Stimulated activated CD4-positive, alpha-beta T cell treated with anti-CD3 and anti-CD28 coated beads, Interleukin-2, amount 100 ng/mL, for 24 hours (primary cell): ENCODE measurements at places on chromosomes 1 and 21.

DNA sequence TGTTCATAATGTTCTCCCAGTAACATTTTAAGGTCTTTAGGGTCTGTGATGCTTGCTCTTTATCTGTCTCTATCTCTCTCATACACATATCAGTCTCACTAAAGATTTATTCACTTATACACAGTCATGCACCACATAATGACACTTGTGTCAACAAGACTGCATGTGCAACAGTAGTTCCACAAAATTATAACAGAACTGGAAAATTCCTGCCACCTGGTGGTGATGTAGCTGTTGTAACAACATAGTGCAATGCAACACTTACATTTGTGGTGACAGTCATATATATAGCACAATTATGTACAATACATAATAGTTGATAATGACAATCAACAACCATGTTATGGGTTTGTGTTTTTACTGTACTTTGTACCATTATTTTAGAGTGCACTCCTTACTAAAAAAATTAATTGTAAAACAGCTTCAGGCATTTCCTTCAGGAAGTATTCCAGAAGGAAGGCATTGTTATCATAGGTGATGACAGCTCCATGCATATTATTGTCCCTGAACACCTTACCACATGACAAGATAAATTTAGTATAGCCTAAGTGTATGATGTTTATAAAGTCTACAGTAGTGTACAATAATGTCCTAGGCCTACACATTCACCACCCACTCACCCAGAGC lies 8.1 kb downstream of the TDRD5 start:
- DNase-seq = no peak

- DNase-seq = peak; percentile 43
Observed at GRCh38 chr1:42334240-42335049, 590 bp downstream of the FOXJ3 start.

GRCh38 chr1:919271-919872 lies 4.4 kb upstream of the SAMD11 start:
- no peak for DNase-seq

DNA sequence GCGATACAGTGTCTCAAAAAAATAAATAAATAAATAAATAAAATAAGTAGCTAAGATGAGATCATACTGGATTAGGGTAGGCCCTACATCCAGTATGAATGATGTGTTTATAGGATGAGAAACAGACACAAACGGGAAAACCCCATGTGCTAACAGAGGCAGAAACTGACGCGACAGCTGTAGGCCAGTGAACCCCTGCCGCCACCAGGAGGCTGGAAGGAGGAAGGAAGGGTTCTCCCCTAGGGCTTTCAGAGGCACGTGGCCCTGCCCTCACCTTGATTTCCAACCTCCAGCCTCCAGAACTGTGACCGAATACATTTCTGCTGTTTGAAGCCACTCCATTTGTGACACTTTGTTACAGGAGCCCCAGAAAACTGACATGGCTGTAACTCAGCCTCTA lies 38.5 kb downstream of the CHD5 start:
- peak; percentile 42 for DNase-seq

- no peak for DNase-seq
Observed at GRCh38 chr1:202197653-202198365, 4.2 kb downstream of the LGR6 start.

DNA sequence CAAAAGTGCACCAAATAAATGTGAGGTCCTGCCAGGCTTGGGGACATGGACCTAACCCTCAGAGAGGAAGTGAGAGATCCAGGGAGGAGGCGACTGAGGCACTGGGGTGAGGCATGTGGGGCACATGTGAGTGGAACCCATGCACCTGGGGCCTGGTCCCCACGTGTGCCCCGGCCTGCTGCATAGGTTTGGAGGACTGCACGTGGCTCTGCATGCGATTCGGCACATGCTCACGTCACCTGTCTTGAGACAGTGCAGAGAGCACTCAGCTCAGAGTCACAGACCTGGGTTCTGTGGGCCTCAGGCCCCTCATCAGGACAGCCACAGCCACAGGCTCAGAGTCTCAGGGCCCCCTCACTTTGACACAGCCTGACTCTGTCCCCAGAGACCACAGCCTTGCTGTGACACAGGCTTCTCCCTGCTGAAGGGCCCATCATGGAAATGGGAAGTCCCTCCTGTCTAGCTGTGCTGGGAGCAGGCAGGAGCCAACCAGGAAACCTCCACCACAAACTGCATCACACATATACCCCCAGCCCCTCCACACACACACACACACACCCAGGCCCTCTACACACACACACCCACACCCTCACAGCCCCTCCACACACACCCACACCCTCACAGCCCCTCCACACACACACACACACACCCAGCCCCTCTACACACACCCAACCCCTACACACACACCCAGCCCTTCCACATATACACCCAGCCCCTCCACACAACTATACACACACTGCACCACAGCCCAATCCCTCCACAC lies 48.2 kb downstream of the SLC9A1 start:
- no peak for DNase-seq

DNA sequence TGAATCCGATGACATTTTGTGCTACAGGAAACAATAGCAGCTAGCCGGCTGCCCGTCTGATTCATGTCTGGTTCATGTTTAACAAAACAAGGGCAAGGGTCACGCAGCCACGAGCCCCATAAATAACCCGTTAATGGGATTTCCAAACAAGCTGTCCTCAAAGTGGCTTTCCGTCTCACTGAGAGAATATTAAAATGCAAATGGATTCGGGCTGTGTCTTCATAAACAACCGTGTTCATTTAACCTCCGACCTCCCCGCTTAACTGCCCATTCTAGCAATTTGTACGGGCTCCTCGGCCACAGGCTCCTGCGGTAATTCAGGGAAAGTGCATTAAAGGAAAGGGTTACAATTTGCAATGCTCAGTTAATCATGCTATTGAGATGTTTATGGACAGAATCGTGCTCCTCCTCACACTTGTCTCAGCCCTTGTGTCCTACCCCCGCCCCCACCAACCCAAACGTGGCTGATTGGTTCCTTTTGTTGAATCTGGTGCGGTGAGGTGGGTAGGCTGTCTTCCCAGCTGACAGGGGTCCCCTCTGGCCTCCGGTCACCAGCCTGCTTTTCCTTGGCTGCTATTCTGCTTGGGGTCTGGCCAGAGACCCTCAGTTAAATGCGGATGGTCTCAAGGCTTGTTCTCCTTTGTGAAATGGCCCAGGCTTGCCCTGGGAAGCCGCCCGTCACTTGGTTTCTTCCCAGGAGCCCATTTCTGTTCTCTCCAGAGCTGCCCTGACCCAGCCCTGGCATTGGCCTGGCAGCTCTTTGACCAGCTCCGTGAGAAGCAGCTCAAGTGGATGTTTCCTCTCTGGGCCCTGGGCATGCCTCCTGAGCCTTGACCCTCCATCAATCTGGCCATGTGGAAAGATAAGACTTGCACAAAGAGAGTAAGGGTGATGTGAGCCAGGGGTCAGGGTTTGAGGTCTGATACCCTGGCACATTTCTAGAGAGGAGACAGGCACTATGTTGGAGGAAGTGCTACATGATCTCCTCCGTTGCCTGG lies 200.7 kb upstream of the POU3F1 start:
- DNase-seq = no peak

DNA sequence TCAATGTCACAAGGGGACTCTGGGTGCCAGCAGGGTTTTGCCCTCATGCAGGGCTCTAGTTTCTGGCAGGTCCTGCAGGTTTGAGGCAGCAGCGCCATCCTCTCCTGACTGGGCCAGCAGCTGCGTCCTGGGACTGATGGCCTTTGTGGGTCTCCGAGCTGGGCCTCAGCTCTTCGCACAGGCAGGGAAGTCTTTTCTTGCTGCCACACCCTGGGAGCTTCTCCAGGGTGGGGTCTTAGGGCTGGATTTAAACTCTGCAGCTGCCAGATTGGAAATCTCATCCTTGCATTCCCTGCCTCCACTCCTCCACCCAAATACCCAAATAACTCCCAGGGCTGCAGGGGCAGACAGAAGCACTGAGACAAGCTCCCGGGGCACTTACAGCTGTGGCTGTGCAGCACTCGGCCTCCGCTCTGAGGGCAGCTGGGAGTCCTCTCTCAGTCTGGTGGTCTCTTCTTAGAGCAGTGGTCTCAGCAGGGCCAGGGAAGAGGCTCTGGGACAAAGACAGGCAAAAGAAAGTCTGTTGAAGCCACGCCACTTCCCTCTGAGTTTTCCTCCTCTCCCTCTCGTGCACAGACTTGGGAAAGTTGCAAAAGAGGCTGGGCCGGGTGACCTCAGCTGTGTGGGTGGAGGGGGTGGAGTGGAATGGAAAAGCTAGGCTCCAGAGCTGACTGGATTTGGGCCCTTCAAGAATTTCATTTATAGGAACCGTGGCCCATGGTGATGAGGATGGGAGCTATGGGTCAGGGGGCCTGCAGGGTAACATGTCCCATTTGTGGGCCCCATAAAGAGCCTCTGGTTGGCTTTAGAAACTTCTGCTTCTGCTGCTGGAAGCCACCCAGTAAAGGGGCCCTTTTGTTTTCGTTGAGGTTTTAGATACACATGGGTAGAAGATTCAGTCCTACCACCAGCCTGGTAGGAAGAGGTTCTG lies at the start of gene RAB7B:
Gene RAB7B (minus strand): TSS at position 525 of the 931 bp plus-strand sequence. CDS start 9,260 bp downstream, outside the sequence.
- no peak for DNase-seq

GRCh38 chr1:59171788-59172187 lies 125.1 kb upstream of the FGGY start:
- no peak for DNase-seq

GRCh38 chr1:180646547-180646946 lies 14.7 kb downstream of the XPR1 start:
- DNase-seq = peak; percentile 10

GRCh38 chr1:59549903-59550302 lies 253.0 kb downstream of the FGGY start:
- DNase-seq = no peak

DNA sequence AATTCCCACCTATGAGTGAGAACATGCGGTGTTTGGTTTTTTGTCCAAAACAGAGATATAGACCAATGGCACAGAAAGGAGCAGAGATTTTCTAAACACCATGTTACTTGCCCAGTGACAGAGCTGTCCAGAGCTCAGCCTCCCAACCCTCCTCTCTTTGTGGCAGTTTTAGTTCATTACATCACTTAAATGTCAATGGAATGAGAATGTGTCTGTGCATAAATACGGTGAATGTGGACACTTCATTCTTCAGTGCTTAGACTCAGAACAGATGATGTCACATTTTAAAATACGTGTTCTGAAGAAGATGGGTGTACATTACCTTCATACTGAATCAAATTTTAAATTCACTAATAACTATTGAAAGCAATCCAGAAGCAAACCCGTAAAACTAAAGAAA lies 374.9 kb downstream of the DSCAM start:
- DNase-seq = no peak

- no peak for DNase-seq
Observed at GRCh38 chr1:201661823-201662359, 123.0 kb downstream of the NAV1 start.

GRCh38 chr1:116067566-116067890 lies 43.7 kb upstream of the MAB21L3 start:
- no peak for DNase-seq

- no peak for DNase-seq
Observed at GRCh38 chr1:233614743-233615521, 1.0 kb downstream of the KCNK1 start.

DNA sequence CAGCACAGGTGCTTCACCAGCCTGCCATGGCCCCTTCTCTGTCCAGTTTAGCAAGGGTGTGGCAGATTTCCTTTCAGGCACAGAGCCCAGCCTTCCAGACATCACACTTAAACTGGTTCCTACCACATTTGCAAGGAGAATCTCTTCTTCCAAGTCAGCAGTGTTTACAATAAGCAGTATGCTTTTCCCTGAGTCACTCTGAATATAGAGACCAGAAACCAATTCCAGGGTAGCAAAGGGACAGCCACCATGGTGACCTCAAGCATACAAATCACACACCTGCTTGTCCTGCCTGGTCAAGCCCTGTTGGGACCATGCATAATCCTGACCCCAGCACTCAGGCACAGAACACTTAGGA lies 8.7 kb upstream of the CBR3 start:
- no peak for DNase-seq

DNA sequence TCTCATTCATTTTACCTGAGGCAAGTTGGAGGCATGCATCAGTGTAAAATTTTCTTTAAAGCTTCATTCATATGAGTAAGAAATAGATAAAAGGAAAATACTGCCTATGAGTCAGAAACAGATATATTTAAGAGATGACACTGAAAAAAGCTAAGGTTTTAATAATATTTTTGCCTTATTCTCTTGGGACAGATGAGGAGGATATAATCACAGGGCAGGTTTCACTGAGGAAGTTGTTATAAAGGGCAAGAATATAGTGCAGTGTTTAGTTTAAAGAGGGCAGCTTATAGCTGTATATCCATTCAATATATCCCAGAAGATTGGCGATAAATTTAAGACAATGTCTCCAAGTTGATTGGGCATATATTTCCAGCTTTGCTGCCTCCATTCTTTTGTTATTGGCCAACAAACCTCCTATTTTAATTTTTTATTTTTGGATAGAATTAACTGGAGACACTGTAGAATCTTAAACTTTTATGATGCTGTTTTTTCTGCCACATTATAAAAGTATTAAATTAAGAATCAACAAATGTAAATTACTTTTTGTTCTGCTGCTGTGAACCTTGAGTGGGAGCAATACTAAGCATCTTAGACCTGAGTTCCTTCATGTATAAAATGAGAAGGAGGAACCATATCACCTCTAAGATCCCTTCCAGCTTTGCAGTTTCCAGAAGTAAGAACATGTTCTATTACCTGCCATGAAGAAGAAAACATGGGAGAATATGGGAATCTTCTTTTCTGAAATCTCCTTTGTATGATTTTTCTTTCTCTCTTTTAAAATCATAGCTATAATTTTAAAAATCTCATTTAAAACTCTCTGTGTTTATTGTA lies 171.6 kb downstream of the S1PR1 start:
- no peak for DNase-seq

DNA sequence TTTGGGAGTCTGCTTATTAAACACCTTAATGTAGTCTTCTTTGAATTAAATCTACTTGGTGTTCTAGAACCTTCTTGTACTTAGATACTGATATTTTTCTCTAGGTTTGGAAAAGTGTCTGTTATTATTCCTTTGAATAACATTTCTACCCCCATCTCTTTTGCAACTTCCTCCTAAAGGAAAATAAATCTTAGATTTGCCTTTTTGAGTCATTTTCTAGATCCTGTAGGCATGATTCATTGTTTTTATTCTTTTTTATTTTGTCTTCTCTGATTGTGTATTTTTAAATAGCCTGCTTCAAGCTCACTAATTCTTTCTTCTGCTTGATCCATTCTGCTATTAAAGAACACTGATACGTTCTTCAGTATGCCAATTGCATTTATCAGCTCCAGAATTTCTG lies 155.9 kb upstream of the NEGR1 start:
- DNase-seq = no peak

- no peak for DNase-seq
Observed at GRCh38 chr1:209567698-209568175, 15.8 kb upstream of the CAMK1G start.

DNA sequence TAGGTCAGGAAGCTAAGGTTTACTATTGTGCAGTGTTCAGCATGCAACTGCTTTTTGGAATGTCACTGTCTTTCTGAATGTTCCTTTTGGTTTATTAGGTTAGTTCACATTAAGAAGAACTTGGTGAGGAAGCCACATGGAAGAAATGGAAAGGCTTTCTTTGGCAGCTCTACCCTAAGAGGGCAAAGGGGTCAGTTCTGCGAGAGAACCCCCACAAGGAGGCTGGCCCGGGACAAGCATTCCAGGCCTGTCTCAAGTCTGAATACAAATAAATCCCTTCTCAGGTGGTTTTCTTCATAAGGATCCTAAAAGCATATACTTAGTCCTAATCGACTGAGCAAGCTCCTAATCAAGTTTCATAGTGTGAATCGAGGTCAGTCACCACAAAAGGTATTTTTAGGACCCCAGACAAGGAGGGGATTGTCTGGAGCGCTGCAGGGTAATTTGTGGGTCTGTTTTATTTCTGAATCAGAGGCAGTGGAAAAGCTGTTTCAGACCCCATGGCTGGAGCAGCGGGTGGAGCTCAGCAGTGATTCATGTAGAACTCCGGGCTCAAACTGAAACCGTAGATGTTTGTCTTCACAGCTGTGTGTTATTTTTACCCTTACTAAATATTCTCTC lies 63.3 kb downstream of the ERG start:
- DNase-seq = no peak
